Caki2 (cell line): ENCODE measurements at places on chromosomes 7 and 10. TPM values are rescaled to one million over a fixed set of nuclear protein-coding genes. Genes with fewer than 3 reads are reported as not detected.

The TMEM176A gene
- not detected in 2 replicates for total RNA-seq

The SFMBT2 gene
- total RNA-seq = 0.24 and 8.1 TPM in 2 replicates

The AKR1C2 gene
- total RNA-seq = 1,417 and 1,499 TPM in 2 replicates

The TSPAN15 gene
- 29.9 and 51.0 TPM in 2 replicates for total RNA-seq

The ABCC2 gene
- total RNA-seq = 64.4 and 68.4 TPM in 2 replicates

The C10orf67 gene
- total RNA-seq = 0.07 and 0.14 TPM in 2 replicates

The OR2A5 gene
- not detected in 2 replicates for total RNA-seq

The GPR85 gene
- not detected in 2 replicates for total RNA-seq

The GET4 gene
- total RNA-seq = 106 and 117 TPM in 2 replicates

The MICU1 gene
- 74.7 and 83.2 TPM in 2 replicates for total RNA-seq

The FRAT1 gene
- total RNA-seq = 1.0 and 1.2 TPM in 2 replicates

The CFAP46 gene
- not detected in 2 replicates for total RNA-seq

The FBXO24 gene
- 0.23 and 0.71 TPM in 2 replicates for total RNA-seq

The LRRTM3 gene
- total RNA-seq = not detected in 2 replicates

The SEMA3D gene
- total RNA-seq = not detected in 2 replicates

The ELOVL3 gene
- total RNA-seq = 0.12 and 0.78 TPM in 2 replicates

The UPK3B gene
- 0.64 and 2.5 TPM in 2 replicates for total RNA-seq

The CFAP70 gene
- 0.78 and 3.4 TPM in 2 replicates for total RNA-seq

The WNT8B gene
- not detected in 2 replicates for total RNA-seq

The GPR146 gene
- total RNA-seq = 12.2 and 22.2 TPM in 2 replicates

The WEE2 gene
- total RNA-seq = not detected in 2 replicates

The AFAP1L2 gene
- 9.0 and 17.6 TPM in 2 replicates for total RNA-seq

The NKX1-2 gene
- not detected in 2 replicates for total RNA-seq

The ZNF488 gene
- 0.41 TPM in 1 of 2 replicates, not detected in the other for total RNA-seq

The CLCN1 gene
- total RNA-seq = not detected in 2 replicates

The RAB11FIP2 gene
- 2.2 and 7.4 TPM in 2 replicates for total RNA-seq

The BLNK gene
- not detected in 2 replicates for total RNA-seq

The BEND7 gene
- total RNA-seq = 12.7 and 13.3 TPM in 2 replicates

The ANKRD30A gene
- total RNA-seq = not detected in 2 replicates

The CRHR2 gene
- total RNA-seq = not detected in 2 replicates

The ZNF487 gene
- 6.0 and 7.1 TPM in 2 replicates for total RNA-seq

The TACC2 gene
- total RNA-seq = 21.6 and 21.8 TPM in 2 replicates

The MEST gene
- total RNA-seq = 26.0 and 28.6 TPM in 2 replicates

The EXOSC1 gene
- 52.6 and 63.7 TPM in 2 replicates for total RNA-seq

The PRSS37 gene
- total RNA-seq = not detected in 2 replicates

The CARD11 gene
- total RNA-seq = 9.7 and 10.3 TPM in 2 replicates

The PRKG1 gene
- total RNA-seq = not detected in 2 replicates

The BMPER gene
- total RNA-seq = not detected in 2 replicates

The CH25H gene
- not detected in 2 replicates for total RNA-seq

The SEMA3A gene
- 10.2 and 26.6 TPM in 2 replicates for total RNA-seq

The HTR5A gene
- not detected in 2 replicates for total RNA-seq

The PPIF gene
- total RNA-seq = 85.8 and 124 TPM in 2 replicates

The ATG9B gene
- total RNA-seq = 0.68 TPM in 1 of 2 replicates, not detected in the other

The GIMAP7 gene
- total RNA-seq = not detected in 2 replicates

The LARP4B gene
- 8.3 and 15.3 TPM in 2 replicates for total RNA-seq

The TMEM130 gene
- 27.3 TPM in 2 replicates for total RNA-seq

The ADAM12 gene
- total RNA-seq = 14.0 and 26.1 TPM in 2 replicates

The HOXA7 gene
- 5.1 TPM in 1 of 2 replicates, not detected in the other for total RNA-seq

The KLF14 gene
- total RNA-seq = not detected in 2 replicates

The CACNA2D1 gene
- total RNA-seq = 2.5 and 5.8 TPM in 2 replicates

The MYH16 gene
- total RNA-seq = 0.09 and 0.24 TPM in 2 replicates

The GDI2 gene
- 380 and 392 TPM in 2 replicates for total RNA-seq

The PNLIPRP3 gene
- not detected in 2 replicates for total RNA-seq

The PIP gene
- not detected in 2 replicates for total RNA-seq

The INMT gene
- total RNA-seq = not detected in 2 replicates

The LIPF gene
- total RNA-seq = not detected in 2 replicates
